ENCODE measurements at places on chromosomes 12 and 14.

GRCh38 chr14:52443506-52443905, 108.8 kb downstream of the TXNDC16 start:
- no peak for DNase-seq

DNA sequence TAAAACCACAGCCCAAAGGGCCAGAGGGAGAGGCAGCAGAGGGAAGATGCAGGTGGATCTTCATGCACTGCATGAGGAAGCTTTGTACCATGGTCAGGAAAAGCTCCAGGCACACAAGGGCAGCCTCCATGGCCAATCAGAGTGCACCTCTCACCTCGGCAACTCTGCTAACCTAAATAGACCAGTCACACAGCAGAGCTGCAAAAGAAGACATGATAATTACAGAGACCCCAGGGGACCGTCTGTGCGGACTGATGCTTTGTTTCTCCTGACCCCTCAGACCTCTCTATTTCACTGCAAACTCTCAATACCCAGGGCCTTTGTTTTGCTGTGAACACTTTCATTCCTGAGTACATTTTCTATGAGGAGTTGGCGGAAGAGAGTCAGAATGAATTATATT, 10.7 kb upstream of the TCL1B start:
- DNase-seq, result no peak

DNA sequence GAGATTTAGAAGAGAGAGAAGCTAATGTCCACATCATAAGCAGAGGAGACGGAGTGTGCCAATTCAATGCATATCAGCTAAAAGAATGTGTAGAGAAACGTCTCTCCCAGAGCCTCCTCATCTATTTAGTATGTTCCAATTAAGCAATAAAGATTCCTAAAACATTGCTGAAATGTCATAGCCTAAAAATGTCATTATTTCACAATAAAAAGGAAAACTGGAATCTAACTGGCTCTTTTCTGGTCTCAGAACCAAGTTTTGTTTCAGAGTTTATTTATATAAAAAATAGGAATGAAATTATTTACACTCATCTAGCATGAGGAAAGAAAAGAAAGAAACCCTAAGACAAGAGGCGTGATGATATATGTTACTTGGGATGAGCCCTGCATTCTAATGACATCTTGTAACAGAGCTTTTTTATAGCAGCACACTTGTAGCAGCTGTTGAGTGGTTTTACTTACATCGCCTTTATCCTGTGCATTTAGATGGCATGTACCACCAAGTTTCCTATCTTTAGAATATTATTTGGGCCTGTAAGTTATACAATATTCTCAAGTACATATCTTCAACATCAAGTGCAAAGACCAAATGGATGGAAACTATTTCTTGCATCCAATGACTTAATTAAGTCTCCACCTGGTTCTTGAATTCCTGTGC, 266.3 kb upstream of the PRKD1 start:
- DNase-seq, result no peak

DNA sequence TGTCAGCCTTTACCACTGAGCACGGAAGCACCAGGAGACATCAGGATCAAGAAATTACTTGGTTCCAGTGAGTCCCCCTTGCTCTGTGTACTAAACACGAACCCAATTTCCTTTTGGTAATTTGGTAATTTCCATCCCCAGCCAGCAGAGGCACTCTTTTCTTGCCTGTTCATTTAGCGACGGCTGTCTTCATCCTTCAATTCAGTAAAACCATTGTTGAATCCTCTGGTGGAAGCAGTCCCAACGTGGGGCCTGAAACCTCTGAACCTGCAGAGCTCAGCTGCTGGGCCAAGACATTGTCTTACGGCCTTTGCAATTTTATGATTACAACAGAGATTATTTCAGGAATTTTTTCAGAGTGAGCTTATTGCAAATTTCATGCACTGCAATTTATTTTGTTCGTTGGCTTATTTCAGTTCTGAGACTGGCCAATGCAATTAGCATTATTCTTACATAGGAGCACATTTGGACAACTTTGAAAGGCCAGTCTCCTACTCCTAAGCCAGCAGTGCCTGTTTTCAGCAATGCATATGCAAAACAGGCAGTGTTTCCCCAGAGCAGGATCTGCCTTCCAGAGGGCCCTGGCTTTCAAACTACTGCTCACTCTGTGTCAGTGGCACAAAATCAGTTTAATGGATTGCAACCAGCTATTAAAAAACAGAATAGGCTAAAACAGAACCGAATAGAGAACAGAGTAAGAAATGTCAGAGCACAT, 372.9 kb upstream of the TMEM132C start:
- DNase-seq, result no peak

DNA sequence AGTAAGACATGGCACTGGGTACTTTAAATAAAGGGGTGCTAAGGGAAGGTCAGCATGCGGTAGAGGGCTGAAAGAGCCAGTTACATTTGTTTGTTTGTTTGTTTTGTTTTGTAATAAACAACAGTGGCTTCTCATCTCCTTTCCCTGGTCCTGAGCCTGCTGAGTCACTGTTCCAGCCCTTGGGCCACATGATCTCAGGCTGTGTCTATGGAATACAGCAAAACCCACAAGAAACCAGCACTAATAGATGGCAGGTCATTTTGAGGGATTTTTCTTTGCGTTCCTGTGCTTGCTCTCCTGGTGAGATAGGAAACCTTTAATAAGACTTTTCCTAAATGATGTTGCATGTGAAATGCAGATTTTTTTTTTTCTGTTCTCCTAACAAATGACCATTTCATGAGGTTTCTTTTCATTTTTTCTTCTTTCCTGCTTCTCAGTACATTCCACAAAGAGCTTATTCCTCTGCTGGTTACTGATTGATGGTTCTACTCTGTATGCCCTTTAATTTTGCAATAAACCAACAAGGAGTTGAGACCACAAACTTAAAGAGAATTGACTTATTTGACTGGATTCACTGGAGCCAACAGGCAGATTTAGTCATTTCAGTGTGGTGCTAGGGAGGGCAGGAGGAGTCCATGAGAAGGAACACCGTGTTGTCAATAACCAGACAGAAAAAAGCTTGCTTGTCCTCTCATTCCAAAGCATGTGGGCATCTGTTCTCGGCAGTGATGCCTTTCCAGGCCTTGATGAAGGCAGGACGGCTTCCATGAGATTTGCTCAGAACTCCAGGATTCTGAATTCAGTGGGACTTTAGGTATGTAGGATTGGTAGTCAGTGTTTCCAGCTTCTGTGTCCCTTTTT, 459.2 kb downstream of the RAD51B start:
- no peak for DNase-seq

DNA sequence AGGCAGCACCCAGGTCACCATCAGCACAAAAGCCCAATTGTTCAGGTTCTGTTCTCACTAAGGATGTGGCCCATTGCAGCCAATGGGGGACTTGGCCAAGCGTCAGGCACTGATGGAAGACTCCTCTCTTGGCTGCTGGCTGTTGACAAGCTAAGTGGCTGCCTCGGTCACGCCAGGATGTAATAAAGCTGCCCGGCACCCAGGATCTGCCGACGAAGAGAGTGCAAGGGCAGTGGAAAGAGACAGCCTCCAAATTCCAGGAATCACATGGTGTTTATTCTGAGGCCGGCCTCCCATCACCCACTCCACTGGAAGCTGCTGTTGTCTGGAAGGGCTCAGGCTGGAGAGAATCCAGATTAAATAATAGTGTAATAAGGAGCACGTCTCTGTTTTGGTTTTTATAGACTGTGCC, 451.8 kb upstream of the TBX3 start:
- no peak for DNase-seq

GRCh38 chr12:45557016-45557415, 172.5 kb upstream of the ARID2 start:
- no peak for DNase-seq
